PC-3 (cell line): ENCODE measurements at places on chromosomes 3 and 15. TPM values are rescaled to one million over a fixed set of nuclear protein-coding genes. Genes with fewer than 3 reads are reported as not detected.

DNA sequence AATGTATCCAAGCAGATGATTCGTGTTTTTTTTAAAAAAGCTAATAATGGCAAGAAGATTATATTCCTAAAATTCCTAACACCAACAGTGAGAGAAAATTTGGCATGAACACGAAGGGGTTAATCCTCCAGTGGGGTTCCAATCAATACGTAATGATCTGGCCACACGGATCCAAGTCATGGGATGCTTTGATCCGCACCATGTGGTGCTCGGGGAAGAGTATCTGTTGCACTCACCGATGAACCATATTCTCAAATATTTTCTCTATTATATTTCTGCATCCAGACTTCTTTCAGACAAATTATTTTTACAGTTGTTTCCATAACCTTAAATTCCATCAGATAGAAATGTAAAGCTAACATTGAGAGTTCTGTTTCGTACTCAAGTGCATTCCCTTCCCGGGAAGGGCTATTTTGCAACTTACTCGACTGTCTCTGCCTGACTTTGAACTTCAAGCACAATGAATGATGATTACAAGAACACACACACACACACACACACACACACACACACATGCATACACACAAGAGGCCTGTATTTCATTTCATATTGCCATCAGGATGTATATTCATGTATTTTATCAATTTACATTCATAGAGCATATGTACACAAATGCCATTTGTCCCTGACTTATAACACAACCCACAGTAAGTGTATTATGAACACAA is 567.2 kb downstream of the FOXP1 start:
- no peak for DNase-seq

DNA sequence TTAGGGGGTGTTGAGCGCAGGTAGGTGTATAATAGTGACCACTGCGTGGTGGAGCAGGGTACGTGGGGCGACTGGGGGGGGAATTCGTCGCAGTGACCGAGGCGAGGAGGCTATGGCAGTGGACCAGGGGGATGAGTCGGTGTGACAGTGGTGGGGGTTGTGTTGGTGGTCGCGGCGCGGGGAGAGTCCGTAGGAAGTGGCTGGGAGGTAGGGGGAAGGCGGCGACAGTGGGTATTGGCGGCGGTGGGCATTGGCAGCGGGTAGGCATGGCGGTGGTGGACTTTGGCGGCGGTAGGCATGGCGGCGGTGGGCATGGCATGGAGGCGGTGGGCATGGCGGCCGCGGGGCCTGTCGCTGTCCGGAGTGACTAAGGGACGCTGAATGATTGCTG is 739 bp downstream of the SNRPN start:
- no peak for DNase-seq

- DNase-seq = no peak
Observed at GRCh38 chr15:47394286-47394809, 323.0 kb upstream of the SEMA6D start.

- DNase-seq = no peak
Observed at GRCh38 chr3:107077391-107077790, 299.8 kb upstream of the CCDC54 start.

DNA sequence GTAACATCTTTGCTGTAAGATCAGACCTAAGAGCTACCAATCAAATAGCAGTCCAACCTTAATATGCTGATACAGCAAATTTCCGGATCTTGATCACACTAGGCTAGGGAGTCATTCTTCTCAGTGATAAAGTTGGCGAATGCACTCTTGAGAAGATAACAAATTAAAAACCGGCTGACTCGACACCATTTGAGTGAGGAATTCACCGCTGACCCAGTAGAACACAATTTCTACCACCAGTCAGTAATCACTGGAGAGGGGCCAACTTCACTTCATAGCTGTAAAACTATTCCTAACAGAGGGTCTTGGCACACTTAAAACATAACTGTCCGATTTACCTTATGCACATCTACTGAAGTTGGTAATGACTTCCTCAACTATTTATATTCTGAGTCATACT is 47.2 kb downstream of the MEIS2 start:
- peak; percentile 30 for DNase-seq

DNA sequence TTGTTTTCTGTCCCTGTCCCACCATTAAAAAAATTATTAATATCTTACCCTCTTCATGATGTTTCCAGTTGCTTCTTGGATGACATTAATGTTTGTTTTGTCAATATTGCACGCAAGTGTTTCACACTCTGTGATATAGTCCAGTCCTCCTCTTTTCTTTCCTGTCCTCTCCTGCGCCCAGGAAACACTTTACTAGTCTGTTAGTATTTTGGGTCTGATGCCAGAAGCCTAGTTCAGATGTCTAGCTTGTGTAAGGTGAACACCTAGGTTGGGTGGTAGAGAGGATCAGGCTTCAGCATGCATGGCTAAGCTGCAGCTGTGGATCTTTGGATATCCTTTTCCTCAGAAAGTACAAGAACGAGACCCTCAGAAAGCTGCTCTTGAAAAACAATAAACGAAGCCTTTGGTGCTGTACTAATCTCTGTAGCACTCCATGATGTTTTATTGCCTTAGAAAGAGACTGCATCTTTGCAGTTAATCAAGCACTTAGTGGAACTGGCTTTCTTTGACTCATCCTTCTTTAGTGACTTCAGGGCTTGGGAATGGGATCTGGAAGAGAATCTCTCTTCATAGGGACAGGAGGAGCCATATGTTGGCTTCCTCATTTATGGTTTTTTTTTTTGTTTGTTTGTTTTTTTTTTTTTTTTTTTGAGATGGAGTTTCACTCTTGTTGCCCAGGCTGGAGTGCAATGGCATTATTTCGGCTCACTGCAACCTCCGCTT is 253.4 kb downstream of the LPP start:
- DNase-seq = no peak

DNA sequence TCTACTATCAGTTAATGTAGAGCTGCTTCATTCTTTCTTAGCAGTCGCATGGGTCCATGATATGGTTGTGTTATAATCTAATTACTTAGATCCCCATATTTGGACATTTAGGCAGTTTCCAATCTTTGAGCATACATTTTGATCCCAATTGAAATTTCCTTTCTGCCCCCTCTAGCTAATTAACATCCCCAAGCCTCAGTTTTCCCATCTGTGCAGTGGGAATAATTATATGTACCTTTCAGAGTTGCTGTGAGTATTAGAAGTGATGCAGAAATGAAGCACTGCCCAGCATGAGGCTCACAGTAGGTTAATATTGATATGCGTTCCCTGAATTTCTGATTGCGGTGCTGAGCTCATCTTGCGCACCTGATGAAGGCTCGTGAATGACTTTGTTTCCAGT is 21.8 kb downstream of the SPSB4 start:
- DNase-seq = no peak

DNA sequence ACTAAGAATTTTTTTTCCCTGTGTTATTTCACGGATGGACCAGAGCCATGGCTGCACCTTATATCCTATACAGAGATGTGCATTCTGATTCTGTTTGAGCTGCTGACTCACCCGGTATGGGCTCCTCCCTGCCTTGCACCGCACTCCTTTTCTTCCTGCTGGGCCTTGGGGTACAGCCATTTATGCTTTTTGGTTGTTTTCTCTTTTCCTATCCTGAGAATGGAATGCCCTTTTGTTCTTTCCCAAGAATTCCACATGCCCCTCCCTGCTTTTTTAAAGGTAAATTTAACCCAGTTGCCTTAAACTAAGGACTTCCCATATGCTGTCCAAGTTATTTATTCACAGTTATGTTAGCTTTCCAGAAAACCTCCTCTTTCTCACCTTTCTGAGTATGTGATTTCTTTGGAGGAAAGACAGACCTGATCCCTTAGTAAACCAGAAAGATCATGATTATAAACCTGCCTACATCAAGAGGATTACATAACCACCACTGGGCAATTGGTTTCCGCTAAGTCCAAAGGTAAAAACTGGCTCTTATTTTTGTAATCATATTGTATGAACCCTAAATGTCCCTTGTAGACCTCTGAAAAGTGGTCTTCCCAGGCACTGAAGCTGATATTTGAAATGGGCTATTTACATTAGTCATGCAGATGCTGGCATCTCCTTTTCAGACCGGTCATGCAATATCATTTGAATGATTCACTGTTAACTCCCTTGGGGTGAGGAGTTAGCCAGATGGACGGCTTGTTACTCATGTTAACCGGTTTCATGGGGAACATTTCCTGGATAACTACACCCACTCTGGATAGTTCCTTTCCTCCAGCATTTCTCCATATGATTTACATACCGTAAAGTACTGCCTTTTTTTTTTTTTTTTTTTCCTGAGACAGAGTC is 45.5 kb downstream of the TMOD3 start:
- peak; percentile 95 for DNase-seq

NOP10 gene
- 291 and 323 TPM in 2 replicates for total RNA-seq

COPB2 gene
- 78.8 and 95.8 TPM in 2 replicates for total RNA-seq

FHIT gene
- 1.2 and 3.6 TPM in 2 replicates for total RNA-seq

ALDH1A3 gene
- total RNA-seq = 5,398 and 6,043 TPM in 2 replicates

C3orf20 gene
- not detected in 2 replicates for total RNA-seq

MAP6D1 gene
- 12.4 and 12.6 TPM in 2 replicates for total RNA-seq
